ENCODE measurements at places on chromosomes 12 and 14. TPM values are rescaled to one million over a fixed set of nuclear protein-coding genes. Genes with fewer than 3 reads are reported as not detected.

- no peak overlapping the region for H3K27ac ChIP-seq
- no peaks in the 10 kb centered on the region for H3K4me1 ChIP-seq
- no peaks in the 10 kb centered on the region for H3K27me3 ChIP-seq
- H3K36me3 ChIP-seq: no peaks in the 10 kb centered on the region
- no peak overlapping the region for H3K4me3 ChIP-seq
- no peak for DNase-seq
These were observed 139.2 kb downstream of the TGFB3 start for GRCh38 chr14:75842551-75842950.

Gene TBX5
- not detected for total RNA-seq

Gene KRT71
- total RNA-seq: not detected

Gene DNAJC22
- total RNA-seq: not detected

Gene ACOT4
- total RNA-seq: 1.9 TPM

Gene TAS2R31
- total RNA-seq: not detected

Gene NOVA1
- 11.1 TPM for total RNA-seq

DNA sequence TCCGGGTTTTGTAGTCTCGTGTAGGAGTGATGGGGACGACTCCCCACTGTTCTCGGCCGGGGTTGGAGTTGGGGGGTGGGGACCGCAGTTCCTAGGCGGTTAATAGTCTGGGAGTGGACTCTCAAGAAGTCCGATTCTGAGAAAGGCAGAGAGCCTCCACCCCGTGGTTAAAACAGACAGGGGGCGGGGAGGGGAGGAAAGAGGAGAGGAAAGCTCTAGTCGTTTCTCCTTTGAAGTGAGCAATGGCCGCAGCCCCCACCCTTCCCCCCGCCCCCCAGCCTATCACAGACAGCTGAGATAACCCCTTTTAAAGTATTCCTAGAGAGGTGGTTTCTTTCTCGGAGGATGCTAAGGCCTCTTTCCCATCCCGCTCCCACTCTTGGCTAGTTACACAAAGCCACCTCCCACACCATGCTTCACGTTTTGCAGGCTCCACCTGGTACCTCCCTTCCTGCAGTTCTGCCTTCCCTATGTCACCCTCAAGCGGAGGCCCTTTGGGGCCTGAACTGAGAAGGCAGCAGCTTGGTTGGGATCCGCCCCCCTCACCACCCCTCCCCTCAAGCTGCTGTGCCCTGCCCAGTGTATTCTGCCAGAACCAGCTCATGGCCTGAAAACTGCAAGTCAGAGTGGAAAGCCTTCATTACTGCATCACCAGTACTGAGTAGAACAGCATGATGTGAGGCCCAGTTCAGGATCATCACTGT is 853 bp downstream of the USP5 start:
- no peak for DNase-seq
- H3K36me3 ChIP-seq: peaks cover 33% of the 10 kb centered on the region
- H3K27ac ChIP-seq: peak overlapping the region; percentile 94
- H3K4me3 ChIP-seq: peak overlapping the region; percentile 65

DNA sequence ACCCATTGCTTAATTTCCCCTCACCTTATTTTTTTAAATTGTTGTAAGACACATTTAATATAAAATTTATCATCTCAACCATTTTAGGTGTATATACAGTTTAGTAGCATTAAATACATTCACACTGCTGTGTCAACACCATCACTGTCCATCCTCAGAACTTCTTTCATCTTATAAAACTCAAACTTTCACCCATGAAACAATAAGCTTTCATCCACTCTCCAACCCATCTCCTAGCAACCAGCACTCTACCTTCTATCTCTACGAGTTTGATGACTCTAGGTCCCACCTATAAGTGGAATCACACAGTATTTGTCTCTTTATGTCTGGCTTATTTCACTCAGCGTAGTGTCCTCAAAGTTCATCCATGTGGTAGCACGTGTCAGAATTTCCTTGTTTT is 75.5 kb downstream of the TBX3 start:
- no peaks in the 10 kb centered on the region for H3K36me3 ChIP-seq
- no peaks in the 10 kb centered on the region for H3K4me1 ChIP-seq
- no peak for DNase-seq
- no peak overlapping the region for H3K27ac ChIP-seq
- no peaks in the 10 kb centered on the region for H3K27me3 ChIP-seq

DNA sequence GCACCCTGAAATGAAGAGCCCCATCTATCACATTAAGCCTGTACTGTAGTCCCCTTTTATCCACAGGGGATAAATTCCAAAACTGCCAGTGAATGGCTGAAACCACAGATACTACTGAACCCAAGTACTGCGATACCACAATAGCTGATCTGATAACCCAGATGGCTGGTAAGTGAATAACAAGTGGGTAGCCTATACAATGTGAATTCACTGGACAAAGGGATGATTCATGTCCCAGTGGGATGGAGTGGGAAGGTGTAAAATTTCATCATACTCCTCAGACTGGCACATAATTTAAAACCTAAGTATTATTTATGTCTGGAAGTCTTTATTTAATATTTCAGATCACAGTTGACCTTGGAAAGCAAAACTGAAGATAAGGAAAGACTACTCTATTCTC is 201.3 kb downstream of the GPHN start:
- no peaks in the 10 kb centered on the region for H3K4me1 ChIP-seq
- no peaks in the 10 kb centered on the region for H3K36me3 ChIP-seq
- H3K4me3 ChIP-seq: no peak overlapping the region
- H3K27me3 ChIP-seq: no peaks in the 10 kb centered on the region
- DNase-seq: no peak

Gene C12orf76
- total RNA-seq: 0.96 TPM

- H3K27me3 ChIP-seq: no peaks in the 10 kb centered on the region
- H3K4me3 ChIP-seq: no peak overlapping the region
- no peak overlapping the region for H3K27ac ChIP-seq
- DNase-seq: no peak
- no peaks in the 10 kb centered on the region for H3K4me1 ChIP-seq
- H3K36me3 ChIP-seq: no peaks in the 10 kb centered on the region
These were observed 13.1 kb upstream of the CIPC start for GRCh38 chr14:77084985-77085384.

GRCh38 chr12:28107679-28108078 is 82.6 kb upstream of the CCDC91 start:
- DNase-seq: no peak
- H3K27ac ChIP-seq: no peak overlapping the region
- no peak overlapping the region for H3K4me3 ChIP-seq
- H3K4me1 ChIP-seq: no peaks in the 10 kb centered on the region
- H3K36me3 ChIP-seq: no peaks in the 10 kb centered on the region

DNA sequence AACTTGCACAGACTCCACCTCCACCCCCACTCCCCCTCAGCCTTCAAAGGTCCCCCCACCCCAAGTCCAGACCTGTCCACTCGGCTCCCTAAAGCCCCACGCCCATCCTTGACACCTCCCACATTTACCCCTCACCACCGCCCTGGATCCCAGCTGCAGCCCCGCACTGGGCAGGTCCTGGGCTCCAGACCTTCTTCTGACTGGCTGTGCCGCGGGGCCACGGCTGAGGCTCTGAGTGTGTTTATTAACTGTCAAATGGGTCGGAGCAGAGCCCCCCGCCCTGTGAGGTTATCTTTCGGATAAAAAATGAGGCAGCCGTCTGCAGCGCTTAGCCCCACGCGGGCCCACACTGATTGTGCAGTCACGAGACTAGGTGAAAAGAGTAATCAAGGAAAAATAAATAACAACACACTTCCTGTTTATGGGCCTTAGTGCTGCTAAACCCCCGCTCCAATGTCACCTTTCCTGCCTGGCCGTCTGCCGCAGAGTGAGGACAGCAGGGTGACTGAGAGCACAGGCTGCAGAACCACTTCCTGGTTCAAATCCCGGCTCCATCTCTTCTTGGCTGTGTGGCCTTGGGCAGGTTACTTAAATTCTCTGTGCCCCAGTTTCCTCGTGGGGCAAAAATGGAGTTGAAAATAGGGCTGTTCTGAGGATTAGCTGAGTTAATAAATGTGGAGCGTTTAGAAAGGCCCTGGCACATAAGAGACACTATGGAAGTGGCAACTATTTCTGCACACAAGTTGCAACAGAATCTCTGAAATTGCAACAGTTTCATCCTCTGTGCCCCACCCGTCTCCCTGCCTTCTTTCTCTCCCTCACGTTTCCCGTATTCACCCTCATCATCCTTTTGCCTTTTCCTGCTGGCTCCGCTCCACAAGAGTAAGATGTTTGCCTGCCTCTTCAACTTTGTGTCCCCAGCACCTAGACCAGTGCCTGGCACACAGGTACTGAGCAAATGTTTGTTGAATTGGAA is 9.4 kb downstream of the SETD1B start:
- no peaks in the 10 kb centered on the region for H3K27me3 ChIP-seq
- H3K27ac ChIP-seq: no peak overlapping the region
- peak overlapping the region; percentile 69 for H3K4me3 ChIP-seq
- H3K4me1 ChIP-seq: peaks cover 24% of the 10 kb centered on the region

DNA sequence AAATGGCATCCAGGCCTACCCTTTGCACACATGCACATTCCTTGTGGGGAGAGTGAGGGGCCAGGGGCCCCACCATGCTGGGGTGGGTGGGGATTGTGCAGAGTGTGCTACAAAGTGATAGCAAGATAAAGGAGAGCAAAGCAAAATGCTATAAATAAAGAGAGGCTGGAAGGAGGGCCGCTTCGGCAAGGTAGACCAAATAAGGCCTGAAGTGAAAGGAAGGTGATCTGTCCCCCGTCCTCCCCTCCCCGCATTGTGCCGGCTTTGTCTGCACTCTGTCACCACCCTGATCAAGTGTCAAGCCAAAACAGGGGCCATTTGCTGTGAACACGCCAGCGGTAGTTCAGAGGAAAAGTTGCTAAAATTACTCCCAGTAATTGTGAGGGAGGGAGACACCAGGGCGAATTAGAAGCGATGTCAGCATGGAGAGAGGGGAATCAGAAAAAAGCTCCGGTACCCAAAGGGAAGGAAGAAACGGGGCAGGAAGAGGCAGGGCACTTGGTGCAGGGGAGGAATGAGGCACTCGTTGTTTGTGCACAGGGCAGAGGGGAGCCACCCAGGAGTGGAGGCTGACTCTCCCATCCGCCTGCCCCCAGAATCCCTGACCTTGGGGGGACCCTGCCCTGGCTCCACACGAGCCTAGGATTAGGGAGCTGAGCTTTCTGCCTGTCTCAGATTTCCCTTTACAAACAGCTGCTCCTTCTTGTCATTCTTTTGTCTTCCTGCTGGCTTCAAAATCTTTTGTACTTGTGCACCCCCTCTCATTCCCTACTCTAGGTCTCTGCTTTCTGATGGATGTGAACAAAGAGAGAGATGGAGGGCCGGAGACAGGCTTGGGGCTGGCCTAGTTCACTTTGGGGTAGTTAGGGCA is 2.9 kb upstream of the MYH7 start:
- H3K36me3 ChIP-seq: no peaks in the 10 kb centered on the region
- no peak overlapping the region for H3K27ac ChIP-seq
- no peaks in the 10 kb centered on the region for H3K27me3 ChIP-seq
- H3K4me3 ChIP-seq: no peak overlapping the region

Gene VDR
- total RNA-seq: 13.1 TPM

- H3K27me3 ChIP-seq: no peaks in the 10 kb centered on the region
- H3K4me3 ChIP-seq: no peak overlapping the region
- H3K36me3 ChIP-seq: no peaks in the 10 kb centered on the region
- no peak overlapping the region for H3K27ac ChIP-seq
- no peaks in the 10 kb centered on the region for H3K4me1 ChIP-seq
- DNase-seq: no peak
These were observed 20.9 kb downstream of the RASAL1 start for GRCh38 chr12:113114447-113115178.

DNA sequence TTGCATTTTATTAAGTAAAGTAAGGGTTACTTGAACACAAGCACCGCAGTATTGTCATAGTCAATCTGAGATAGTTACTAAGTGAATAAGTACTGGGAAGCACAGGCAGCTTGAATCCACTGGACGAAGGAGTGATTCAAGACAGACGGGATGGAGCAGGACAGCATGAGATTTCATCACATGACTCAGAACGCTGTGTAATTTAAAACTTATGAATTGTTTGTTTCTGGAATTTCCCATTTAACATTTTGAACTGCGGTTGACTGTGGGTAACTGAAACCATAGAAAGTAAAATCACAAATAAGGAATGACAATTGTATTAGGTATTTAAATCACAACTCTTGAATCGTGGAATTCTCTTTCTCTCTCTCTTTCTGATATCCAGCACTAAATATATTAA is 1630.4 kb upstream of the SEL1L start:
- peaks cover 8% of the 10 kb centered on the region for H3K4me1 ChIP-seq
- no peaks in the 10 kb centered on the region for H3K27me3 ChIP-seq
- DNase-seq: no peak
- H3K36me3 ChIP-seq: no peaks in the 10 kb centered on the region

GRCh38 chr12:95073698-95074520 is 491 bp upstream of the NR2C1 start:
- peak overlapping the region; percentile 82 for H3K4me3 ChIP-seq
- H3K4me1 ChIP-seq: peaks cover 11% of the 10 kb centered on the region
- H3K27ac ChIP-seq: peak overlapping the region; percentile 85
- no peaks in the 10 kb centered on the region for H3K36me3 ChIP-seq
- no peaks in the 10 kb centered on the region for H3K27me3 ChIP-seq
- DNase-seq: no peak

- peaks cover 7% of the 10 kb centered on the region for H3K27me3 ChIP-seq
- H3K36me3 ChIP-seq: peaks cover 17% of the 10 kb centered on the region
- H3K27ac ChIP-seq: peak overlapping the region; percentile 90
- DNase-seq: peak; percentile 92
- no peaks in the 10 kb centered on the region for H3K4me1 ChIP-seq
These were observed 733 bp upstream of the P3H3 start for GRCh38 chr12:6827437-6827911.

DNA sequence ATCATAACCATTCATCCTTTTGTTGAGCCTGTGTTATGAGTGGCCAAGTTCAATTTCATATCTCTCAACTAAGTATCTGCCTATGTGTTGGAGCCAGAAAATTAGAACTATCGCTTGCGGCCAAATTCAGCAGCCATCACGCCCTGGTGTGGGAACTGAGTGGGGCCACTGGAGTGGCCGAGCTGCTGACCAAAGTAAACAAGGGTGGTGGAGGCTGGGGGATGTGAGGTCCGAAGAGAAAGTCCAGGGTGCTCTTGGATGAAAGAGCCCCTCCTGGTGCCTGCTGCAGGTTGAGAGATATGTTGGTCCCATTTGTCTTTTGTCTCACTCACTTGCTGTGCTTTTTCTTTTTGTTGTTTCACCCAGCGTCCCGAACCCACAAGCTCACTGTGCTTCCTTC is 14.9 kb downstream of the ADGRD1 start:
- H3K27me3 ChIP-seq: no peaks in the 10 kb centered on the region
- H3K4me1 ChIP-seq: no peaks in the 10 kb centered on the region
- peaks cover 9% of the 10 kb centered on the region for H3K36me3 ChIP-seq
- no peak overlapping the region for H3K4me3 ChIP-seq
- no peak for DNase-seq
- no peak overlapping the region for H3K27ac ChIP-seq

DNA sequence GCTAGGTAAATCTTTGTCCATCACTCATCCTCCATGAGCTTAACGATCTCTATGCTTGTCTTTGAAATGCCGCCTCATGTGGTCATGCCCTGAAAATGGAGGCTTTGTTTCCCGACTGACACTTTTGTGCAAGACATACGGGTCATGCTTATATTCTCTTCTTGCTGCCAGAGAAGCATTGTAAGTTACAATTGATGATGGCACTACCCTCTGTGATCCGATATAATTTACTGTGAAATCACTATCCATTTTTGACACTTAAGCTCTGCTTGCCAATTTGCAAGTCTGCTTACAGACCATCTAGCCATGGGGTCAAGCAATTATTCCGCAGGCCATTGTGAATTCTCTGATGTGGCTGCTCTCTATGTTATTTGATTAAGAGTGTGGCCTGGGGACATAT is 650.0 kb downstream of the FLRT2 start:
- no peaks in the 10 kb centered on the region for H3K4me1 ChIP-seq
- no peak overlapping the region for H3K27ac ChIP-seq
- H3K4me3 ChIP-seq: no peak overlapping the region
- no peaks in the 10 kb centered on the region for H3K36me3 ChIP-seq

Gene KRT72
- total RNA-seq: not detected

- peaks cover 6% of the 10 kb centered on the region for H3K27me3 ChIP-seq
- H3K36me3 ChIP-seq: no peaks in the 10 kb centered on the region
- no peak overlapping the region for H3K27ac ChIP-seq
- H3K4me1 ChIP-seq: no peaks in the 10 kb centered on the region
- no peak for DNase-seq
These were observed 29.8 kb downstream of the FIGNL2 start for GRCh38 chr12:51818566-51819300.

All from ascending aorta (tissue), 2 donors.